IMR-90 (cell line): ENCODE measurements at places on chromosomes 7 and 10.

DNA sequence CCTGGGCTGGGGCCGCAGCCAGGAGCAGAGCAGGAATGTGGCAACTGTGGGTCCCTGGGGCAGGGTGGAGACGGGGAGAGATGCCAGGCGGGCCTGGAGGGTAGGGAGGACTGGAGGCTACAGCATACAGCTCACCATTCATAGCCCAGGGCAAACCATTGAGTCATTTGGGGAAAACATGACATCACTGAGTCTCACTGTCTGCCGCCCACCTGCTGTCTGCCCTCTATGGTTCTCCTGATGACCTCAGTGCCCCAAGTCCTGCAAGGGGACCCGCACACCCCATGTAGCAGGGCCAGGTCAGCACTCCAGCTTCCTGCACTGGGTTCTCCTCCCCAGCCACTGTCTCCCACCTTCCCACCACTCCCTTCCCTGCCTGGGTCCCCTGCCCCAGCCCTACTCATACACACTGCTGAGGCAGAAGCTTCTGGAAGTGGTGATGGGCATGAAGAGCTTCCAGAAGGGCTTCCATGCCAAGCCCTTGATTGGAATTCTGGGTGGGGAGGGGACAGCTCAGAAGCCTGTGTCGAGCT, 10.4 kb downstream of the CHST3 start:
- H3K4me3 ChIP-seq, result no peak overlapping the region
- no peaks in the 10 kb centered on the region for H3K36me3 ChIP-seq
- no peaks in the 10 kb centered on the region for H3K27me3 ChIP-seq
- peaks cover 30% of the 10 kb centered on the region for H3K4me1 ChIP-seq
- peak; percentile 74 for DNase-seq

DNA sequence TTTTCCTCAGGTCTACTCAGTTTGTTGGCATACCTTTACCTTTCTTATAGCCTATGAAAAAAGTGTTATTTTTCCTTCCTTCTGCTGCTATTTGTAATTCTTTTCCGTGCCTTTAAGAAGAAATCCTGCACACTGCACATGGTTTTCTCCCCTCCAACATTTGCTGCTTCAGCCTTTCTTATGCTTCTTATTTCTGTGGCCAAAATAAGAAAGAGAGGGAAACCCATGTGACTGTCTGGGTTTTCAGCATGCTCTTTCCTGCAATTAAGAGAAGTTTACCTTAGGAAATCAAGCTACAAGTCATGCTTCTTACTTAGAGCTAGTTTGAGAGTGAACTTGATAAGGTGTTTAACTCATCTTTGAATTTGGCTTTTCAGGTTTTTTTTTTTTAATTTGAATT, 11.0 kb downstream of the TBC1D12 start:
- no peaks in the 10 kb centered on the region for H3K36me3 ChIP-seq
- H3K4me3 ChIP-seq, result no peak overlapping the region
- no peak overlapping the region for H3K27ac ChIP-seq
- no peak for DNase-seq
- peaks cover 9% of the 10 kb centered on the region for H3K4me1 ChIP-seq

GRCh38 chr7:44366986-44367385, 41.6 kb upstream of the CAMK2B start:
- no peak for DNase-seq
- no peaks in the 10 kb centered on the region for H3K36me3 ChIP-seq

DNA sequence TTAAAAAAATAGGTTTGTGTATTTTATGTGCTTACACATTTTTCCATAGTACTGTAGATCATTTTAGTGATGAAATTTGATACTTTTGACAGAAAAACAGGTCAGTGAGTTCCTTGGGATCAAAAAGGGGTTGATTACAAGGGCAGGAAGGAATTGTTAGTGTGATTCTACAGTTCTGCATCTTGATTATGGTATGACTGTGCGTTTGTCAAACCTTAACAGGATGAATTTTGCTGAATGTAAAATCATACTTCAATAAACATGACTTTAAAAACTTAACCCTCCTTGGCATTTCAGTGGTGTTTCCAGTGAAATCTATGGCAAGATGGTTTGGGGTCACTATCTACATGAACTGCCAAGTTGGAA, 35.6 kb upstream of the TOMM7 start:
- no peak overlapping the region for H3K4me3 ChIP-seq
- H3K36me3 ChIP-seq, result peaks cover 3% of the 10 kb centered on the region; the same call in 1 of the 2 replicates
- H3K27ac ChIP-seq, result peak overlapping the region; percentile 92
- no peak for DNase-seq
- H3K4me1 ChIP-seq, result peaks cover 18% of the 10 kb centered on the region
- H3K27me3 ChIP-seq, result no peaks in the 10 kb centered on the region

DNA sequence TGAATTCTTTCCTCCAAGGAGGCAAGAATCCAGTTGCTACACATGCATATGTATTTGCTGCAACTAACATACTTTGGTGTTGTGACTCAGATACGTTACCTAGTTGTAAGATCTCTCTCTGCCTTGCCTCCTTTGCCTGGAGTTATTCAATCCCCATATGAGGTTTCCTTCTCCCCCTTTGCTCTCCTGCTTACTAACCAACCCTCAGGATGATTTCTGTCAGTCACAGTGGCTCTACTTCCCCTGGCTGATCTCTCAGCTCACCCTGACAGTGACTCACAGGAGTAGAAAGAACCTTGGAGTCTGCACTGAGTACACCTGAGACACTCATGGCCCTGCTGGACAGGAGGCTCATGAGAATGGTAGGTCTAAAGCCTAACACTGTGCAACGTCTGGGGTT, 92.0 kb downstream of the TMEM106B start:
- no peaks in the 10 kb centered on the region for H3K36me3 ChIP-seq
- no peak overlapping the region for H3K4me3 ChIP-seq
- no peaks in the 10 kb centered on the region for H3K27me3 ChIP-seq
- H3K27ac ChIP-seq, result no peak overlapping the region
- DNase-seq, result no peak
- no peaks in the 10 kb centered on the region for H3K4me1 ChIP-seq

GRCh38 chr7:923108-924041, 31.1 kb downstream of the ADAP1 start:
- peaks cover 8% of the 10 kb centered on the region for H3K4me1 ChIP-seq
- no peaks in the 10 kb centered on the region for H3K36me3 ChIP-seq
- no peak overlapping the region; the same call in 1 of the 2 replicates for H3K27ac ChIP-seq

DNA sequence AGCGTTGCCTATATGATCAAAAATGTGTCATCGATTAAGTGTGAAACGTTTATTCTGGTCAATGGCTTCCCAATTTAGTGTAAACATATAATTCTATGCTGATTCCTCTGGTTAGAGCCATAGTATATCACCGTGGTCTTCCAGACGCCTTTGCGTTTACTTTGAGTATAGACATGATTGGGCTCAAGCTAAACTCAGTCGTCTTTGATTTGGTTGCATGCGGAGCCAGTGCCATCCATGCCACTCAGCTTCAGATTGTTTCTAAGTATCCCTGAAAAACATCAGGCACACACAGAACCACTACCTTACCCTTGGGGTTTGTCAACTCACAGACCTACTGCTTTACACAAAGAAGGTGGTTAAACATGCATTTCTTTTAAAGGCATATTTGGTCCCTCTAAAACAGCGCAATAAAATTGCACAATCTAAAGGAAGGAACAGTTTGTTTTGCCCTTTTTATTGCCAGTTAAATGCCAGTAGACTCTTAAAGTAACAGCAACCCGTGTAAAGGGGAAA, 273.6 kb upstream of the KLF6 start:
- H3K36me3 ChIP-seq, result no peaks in the 10 kb centered on the region
- no peak overlapping the region for H3K4me3 ChIP-seq
- H3K27me3 ChIP-seq, result no peaks in the 10 kb centered on the region
- no peak for DNase-seq

DNA sequence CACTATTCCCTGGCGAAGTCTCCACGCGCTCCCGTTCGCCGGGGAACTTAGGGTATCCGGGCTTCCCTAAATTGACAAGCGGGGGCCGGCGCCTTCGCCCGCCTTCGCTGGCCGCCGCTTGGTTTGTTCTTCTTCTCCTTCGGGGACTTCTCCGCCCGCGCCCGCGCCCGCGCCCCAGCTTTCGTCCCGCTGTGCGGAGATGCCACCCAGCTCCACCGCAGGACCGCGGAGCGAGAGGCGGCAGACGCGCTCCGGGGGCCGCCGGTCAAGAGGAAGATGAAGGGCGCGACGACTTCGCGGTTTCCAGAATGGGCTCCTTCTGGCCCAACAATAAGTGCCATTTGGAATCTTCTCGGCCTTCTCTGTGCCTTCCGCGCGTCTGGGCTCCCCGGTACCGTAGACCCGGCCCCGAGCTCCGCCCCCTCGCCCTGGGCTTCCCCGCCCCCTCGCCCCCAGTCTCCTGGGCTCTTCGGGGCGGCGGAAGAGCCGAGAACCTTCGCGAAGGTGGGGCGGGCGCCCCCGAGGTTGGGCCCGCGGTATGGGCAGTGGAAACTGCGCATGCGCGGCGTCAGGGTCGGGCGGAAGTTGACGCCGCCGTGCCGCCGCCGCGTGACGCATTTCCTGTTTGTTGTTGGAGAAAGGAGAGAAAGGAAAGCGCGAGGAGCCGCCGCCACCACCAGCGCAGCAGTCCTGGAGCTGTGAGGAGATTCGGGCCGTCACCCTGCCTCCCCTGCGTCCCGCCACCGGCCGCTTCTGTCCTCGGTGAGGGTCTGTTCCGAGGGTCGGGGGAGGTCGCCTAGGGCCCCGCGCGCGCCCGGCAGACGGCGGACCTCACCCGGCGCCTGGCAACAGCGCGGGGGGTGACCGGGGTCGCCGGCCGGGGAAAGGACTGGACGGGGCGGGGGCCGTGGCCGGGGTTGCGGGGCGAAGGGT, at the start of gene DNAJB6:
Gene DNAJB6, plus strand, starts transcription at position 622 of the 933 bp plus-strand sequence. CDS start 21,569 bp downstream, outside the sequence.
- H3K27me3 ChIP-seq, result no peaks in the 10 kb centered on the region
- H3K27ac ChIP-seq, result peak within 1 kb of the TSS; percentile 96
- peak; percentile 90 for DNase-seq
- peaks cover 10% of the 10 kb centered on the region for H3K4me1 ChIP-seq

- no peak overlapping the region for H3K4me3 ChIP-seq
- no peaks in the 10 kb centered on the region for H3K4me1 ChIP-seq
- no peak for DNase-seq
- H3K27me3 ChIP-seq, result peaks cover 23% of the 10 kb centered on the region
- H3K36me3 ChIP-seq, result no peaks in the 10 kb centered on the region
Observed at GRCh38 chr7:156989766-156990535, 20.5 kb downstream of the MNX1 start.

DNA sequence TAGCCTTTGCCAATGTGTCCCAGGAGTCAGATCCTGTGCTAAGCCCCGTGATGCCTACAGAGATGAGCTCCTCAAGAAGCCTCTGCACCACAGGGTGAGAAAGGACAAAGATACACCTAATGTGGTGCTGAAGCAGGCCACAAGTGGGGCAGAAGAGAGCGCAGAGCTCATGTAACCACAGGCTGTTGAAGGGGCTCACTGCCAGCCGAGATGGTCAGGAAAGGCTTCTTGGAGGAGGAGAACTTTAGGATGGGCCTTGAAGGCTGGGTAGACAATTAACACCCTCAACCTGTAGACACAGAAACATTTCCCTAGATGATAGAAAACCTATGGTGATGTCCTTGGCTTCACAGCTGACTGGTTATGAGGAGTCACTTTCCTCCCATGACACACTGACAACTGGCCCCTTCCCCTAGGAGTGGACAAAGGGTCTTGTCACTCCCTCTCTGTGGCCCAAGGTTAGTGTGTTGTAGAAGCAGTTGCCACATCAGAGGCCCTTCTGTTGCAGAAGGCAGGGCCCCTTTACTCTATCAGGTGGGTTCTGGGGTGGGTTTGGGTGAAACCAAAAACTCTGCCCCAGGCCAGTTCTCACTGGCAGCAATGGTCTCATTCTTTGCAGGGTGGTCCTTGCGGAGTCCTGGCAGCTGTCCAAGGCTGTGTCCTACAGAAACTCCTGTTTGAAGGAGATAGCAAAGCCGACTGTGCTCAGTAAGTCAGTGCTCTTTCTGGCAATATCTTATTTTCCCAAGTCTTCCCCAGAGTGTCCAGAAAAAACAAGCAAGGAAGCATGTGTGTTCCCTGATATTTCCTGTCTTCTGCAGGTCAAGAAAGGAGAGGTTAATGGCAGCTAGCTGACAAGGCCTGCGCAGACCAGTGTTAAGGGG, 69.2 kb downstream of the MINDY4 start:
- no peak overlapping the region for H3K4me3 ChIP-seq
- no peaks in the 10 kb centered on the region for H3K4me1 ChIP-seq
- H3K27me3 ChIP-seq, result no peaks in the 10 kb centered on the region

DNA sequence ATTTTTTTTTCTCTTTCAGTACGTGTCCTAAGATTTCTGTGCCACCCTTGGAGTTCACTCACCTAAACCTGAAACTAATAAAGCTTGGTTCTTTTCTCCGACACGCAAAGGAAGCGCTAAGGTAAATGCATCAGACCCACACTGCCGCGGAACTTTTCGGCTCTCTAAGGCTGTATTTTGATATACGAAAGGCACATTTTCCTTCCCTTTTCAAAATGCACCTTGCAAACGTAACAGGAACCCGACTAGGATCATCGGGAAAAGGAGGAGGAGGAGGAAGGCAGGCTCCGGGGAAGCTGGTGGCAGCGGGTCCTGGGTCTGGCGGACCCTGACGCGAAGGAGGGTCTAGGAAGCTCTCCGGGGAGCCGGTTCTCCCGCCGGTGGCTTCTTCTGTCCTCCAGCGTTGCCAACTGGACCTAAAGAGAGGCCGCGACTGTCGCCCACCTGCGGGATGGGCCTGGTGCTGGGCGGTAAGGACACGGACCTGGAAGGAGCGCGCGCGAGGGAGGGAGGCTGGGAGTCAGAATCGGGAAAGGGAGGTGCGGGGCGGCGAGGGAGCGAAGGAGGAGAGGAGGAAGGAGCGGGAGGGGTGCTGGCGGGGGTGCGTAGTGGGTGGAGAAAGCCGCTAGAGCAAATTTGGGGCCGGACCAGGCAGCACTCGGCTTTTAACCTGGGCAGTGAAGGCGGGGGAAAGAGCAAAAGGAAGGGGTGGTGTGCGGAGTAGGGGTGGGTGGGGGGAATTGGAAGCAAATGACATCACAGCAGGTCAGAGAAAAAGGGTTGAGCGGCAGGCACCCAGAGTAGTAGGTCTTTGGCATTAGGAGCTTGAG, at the start of gene CFTR:
Gene CFTR, plus strand, starts transcription at position 801 of the 830 bp plus-strand sequence. CDS start 70 bp downstream, outside the sequence.
- no peak within 1 kb of the TSS for H3K27ac ChIP-seq
- peaks cover 12% of the 10 kb centered on the region for H3K27me3 ChIP-seq
- H3K4me3 ChIP-seq, result peak within 1 kb of the TSS; percentile 51
- no peaks in the 10 kb centered on the region for H3K36me3 ChIP-seq

DNA sequence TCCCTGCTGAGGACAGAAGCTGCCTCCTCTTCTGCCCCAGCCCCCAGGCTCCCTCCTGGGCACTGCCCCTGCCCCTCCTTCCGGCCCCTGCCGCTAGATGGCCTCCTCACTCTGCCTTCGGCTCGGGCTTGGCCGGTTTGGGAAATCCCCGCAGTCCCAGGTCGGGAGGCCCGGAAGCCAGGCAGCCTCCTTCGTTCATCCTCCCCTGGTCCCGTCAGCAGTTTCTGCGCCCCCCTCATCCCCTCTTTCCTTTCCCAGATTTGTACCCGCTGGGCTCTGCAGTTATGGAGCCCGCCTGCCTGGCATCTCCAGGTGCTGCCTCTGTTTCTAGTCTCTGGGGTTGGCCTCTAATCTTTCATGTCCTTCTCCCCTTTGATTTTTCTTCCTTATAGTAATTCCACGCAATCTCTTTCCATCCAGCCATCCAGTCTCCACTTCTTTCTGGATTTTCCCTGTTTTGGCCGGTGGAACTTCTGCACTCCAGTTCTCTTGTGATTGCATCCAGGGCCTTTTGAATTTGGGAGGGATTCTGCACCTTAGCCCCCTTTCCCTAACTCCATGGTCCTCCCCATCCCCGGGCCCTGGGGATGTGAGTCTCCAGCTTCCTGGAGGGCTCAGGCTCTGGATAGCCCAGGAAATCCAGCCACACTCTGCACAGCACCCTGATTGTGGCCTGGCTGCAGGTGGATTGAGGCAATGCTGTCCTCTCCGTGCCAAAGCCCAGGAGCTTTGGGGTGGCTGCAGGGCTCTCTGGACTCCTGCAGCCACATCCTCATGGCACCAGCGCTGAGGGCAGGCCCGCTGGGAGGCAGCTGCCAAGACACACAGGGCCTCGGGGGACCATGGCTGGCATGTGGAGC, 3.3 kb upstream of the SHH start:
- no peaks in the 10 kb centered on the region for H3K4me1 ChIP-seq
- H3K27ac ChIP-seq, result no peak overlapping the region
- H3K36me3 ChIP-seq, result no peaks in the 10 kb centered on the region
- no peak overlapping the region for H3K4me3 ChIP-seq
- peak; percentile 43 for DNase-seq
